ENCODE measurements at places on chromosomes 16 and 17.

DNA sequence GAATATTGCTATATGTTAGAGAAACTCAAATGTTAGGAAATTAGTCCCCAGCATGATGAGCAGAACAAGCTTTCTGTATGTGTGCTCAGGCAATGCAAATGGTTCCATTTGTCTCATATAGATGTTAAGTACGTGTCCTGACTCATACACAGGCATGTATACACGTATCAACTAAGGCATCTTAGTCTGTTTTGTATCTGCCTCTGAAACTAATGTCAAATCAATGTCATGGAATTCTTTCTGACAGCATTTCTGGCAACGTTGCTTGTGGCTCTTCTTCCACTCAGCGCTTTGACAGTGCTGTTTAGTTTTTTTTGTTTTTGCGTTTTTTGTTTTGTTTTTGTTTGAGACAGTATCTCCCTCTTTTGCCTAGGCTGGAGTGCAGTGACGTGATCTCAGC is 111.9 kb downstream of the CNTNAP4 start:
- DNase-seq, result no peak

DNA sequence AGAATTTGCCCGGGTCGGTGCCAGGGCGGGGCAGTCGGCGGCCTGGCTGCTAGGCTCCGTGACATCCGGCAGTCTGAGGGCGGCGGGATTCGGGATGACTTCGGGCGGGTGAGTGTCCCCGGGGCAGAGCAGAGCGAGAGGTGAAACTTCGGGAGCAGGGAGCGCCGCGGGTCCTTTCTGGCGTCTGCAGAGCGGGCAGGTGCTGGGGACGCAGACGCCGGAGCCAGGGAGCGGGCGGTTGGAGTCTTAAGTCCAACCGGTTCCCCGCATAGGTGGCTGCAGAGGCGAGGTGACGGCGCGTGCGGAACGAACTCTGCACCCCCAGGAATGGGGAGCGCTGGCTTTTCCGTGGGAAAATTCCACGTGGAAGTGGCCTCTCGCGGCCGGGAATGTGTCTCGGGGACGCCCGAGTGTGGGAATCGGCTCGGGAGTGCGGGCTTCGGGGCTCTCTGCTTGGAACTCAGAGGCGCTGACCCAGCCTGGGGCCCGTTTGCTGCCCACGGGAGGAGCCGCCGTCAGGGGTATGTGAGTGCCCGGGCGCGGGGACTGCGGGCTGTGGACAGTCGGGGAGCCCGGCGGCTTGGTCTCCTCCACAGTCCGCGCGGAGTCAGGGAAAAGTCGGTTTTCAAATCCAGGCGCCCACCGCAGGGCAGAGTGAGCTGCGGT is at the start of gene B4GALNT2:
Gene B4GALNT2 (plus strand): TSS at position 71 of the 666 bp plus-strand sequence. CDS start 24 bp downstream, at position 95.
- peak; percentile 64 for DNase-seq

- DNase-seq, result peak; percentile 83
Observed at GRCh38 chr16:79601931-79602627, 1.5 kb upstream of the MAF start.

DNA sequence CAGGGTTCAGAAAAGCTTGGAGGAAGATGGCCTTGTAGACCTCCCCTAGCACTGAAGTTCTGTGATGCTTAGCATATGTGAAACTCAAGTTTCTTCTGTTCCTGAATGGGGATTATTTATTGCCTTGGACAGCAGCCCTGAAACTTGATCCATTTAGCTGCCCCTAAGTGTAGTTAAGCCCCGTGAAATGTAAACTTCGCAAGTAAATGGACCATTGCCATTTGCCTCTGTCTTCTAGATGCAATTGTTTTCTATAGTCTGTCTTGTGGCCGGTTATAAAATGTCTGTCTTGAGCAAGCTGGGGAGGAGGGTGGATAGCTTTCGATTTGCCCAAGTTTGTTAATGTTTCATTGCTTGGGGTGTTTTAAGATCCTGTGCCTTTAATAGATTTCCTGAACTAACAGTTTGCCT is 261.8 kb downstream of the CDH13 start:
- no peak for DNase-seq

- DNase-seq, result no peak
Observed at GRCh38 chr17:1554751-1555540, 7.6 kb downstream of the PITPNA start.

- DNase-seq, result no peak
Observed at GRCh38 chr16:78179666-78180065, 80.2 kb downstream of the WWOX start.

GRCh38 chr17:28925912-28926365 is 23.1 kb upstream of the DHRS13 start:
- DNase-seq, result no peak

GRCh38 chr16:89576153-89577054 is 846 bp downstream of the CPNE7 start:
- DNase-seq, result peak; percentile 39

DNA sequence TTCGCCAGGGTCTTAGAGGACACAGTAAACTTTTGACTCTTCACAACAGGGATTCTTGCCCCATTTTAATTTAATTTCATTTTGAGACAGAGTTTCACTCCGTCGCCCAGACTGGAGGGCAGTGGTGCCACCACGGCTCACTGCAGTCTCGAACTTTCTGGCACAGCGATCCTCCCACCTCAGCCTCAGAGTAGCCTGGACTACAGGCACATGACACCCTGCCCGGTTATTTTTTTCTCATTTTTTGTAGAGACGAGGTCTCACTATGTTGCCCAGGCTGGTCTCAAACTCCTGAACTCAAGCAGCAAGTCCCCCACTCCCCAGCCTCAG is 329 bp upstream of the NLE1 start:
- DNase-seq, result no peak

- no peak for DNase-seq
Observed at GRCh38 chr17:50861822-50862528, 4.2 kb downstream of the TOB1 start.

GRCh38 chr16:50202926-50203624 is 50.0 kb downstream of the TENT4B start:
- no peak for DNase-seq

DNA sequence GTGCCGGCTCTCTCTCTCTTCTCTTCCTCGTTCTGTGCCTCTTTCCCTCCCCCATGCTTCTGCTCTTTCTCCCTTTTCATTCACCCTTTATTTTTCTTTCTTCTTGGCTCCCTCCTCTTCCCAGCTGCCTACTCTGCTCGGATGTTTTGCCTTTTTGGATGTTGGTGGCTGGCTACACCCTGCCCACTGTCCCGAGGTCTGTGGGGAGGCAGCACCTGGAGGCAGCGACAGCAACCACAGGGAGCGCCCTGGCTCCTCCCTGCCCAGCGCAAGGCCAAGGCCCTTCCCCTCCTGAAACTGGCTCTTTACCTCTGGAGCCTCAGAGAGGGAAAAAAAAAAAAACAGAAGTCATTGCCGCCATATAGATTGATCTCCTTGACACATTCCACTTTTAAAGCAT is 20.0 kb downstream of the CLUAP1 start:
- DNase-seq, result peak; percentile 35

DNA sequence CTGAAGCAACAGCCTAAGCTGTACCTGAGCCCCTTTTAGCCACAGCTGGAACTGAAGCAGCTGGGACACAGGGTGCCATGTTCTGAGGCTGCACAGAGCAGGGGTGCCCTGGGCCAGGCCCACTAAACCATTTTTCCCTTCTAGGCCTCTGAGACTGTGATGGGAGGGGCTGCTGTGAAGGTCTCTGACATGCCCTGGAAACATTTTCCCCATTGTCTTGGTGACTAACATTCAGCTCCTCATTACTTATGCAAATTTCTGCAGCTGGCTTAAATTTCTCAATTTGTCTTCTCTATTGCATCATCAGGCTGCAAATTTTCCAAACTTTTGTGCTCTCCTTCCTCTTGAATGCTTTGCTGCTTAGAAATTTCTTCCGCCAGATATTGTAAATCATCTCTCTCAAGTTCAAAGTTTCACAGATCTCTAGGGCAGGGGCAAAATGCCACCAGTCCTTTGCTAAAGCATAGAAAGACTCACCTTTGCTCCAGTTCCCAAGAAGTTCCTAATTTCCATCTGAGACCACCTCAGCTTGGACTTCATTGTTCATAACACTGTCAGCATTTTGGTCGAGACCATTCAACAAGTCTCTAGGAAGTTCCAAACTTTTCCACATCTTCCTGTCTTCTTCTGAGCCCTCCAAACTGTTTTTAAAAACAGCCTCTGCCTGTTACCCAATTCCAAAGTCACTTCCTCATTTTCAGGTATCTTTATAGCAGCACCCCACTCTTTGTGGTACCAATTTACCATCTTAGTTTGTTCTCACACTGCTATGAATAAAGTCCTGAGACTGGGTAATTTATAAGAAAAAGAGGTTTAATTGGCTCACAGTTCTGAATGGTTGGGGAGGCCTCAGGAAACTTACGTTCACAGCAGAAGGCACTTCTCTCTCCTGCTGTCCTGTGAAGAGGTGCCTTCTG is 49.8 kb downstream of the TMEM100 start:
- DNase-seq, result no peak

- DNase-seq, result no peak
Observed at GRCh38 chr17:80789356-80789902, 202.2 kb upstream of the CHMP6 start.

DNA sequence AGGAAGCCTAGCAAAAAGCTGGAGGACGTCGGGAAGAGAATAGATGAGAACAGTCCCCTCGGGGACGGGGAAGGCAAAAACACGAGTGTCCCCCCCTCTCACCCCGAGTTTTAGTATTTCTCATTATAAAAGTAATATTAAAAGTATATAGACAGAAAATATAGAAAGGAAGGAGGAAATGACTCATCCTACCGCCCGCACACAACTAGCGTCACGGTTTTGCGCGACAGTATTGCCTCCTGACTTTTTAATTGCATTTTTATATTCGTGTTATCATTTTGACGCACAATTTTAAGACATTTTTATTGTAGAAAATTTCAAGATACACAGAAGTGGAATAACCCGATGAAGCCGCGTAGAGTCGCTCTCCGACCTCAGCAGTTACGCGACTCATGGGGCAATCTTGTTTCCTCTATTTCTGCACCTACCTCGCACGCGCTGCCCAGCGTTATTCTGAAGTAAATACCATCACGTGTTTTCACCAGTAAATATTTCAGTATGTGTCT is 652 bp upstream of the SLC25A19 start:
- no peak for DNase-seq

- DNase-seq, result no peak
Observed at GRCh38 chr17:13920413-13920812, 148.9 kb upstream of the COX10 start.

Data from WTC11 (cell line).